Activated CD8-positive, alpha-beta memory T cell treated with anti-CD3 and anti-CD28 coated beads for 4 hours (primary cell): ENCODE measurements at places on chromosomes 16 and 17.
A peak's percentile ranks its signal among the peaks of the same experiment; 100 is the strongest.

- no peak for DNase-seq
These were observed 75.8 kb upstream of the ZNF469 start for GRCh38 chr16:88306860-88307545.

DNA sequence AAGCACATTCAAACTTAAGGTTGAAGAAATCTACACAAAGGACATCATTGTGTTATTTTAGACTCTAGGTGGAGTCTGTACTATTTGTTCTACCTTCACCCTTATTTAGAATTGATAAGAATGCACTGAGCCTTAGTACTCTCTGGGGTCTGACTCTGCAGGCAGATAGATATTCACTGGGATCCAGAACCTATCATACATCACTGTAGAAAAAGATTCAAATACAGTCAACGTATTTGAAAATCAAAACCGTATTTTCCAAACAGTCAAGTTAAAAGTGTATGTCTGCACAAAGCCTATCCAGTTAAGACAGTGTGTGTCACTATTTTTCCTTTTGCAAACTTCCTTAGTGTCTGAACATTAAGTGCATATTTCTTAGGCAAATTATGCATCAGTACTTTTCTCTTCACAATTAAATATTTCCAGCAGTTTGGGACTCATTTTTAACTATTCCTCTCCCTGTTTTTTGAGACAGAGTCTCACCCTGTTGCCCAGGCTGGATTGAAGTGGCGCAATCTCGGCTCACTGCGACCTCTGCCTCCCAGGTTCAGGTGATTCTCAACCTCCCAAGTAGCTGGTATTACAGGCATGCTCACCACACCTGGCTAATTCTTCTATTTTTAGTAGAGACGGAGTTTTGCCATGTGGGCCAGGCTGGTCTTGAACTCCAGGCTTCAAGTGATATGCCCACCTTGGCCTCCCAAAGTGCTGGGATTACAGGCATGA lies 22.3 kb downstream of the MOSMO start:
- DNase-seq, result no peak

GRCh38 chr16:8900343-8900742 lies 18.2 kb downstream of the LITAFD start:
- no peak for DNase-seq

DNA sequence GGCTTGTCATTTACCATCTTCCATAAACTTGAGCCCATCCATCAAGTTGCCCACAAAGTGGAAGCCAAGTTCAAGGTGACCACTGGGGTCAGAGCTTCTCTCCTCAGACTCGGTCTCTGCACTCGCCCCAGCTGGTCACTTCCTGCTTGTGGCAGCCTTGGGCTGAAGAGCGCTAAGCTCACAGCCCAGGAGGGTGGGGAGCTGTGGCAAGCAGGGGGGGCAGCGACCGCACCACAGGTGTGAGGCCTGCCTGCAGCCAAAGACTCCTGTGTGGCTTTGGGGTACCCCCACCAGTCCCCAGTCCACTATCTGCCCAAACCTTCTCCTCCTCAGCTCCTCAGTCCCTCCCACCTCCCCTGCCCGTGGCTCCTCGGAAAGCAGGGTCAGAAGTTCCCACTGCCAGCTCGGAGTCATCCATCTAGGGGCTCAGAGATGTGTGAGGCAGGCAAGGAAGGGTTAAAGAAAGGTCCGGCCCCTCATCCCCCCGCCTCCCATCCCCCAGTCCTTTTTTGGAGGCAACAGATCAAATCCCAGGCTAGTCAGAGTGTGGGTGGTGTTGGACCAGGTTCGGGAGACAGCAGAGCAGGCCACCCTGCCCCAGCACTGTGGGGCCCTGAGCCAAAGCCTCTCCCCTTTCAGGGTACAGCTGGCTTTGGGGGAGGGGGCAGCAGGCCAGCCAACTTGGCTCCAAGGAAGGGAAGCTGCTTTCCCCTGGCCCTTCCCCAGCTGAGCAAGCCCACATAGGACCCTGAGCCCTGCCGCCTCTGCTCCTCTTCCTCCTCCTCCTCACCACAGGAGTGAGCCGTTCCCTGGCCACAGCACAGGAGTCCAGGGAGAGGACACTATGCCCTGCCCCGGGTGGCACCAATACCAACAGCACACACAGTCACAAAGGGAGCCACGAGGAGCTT lies 3.2 kb downstream of the CSF3 start:
- DNase-seq, result no peak

- DNase-seq, result peak; percentile 25
These were observed 22.1 kb downstream of the SOX8 start for GRCh38 chr16:1003391-1004347.

DNA sequence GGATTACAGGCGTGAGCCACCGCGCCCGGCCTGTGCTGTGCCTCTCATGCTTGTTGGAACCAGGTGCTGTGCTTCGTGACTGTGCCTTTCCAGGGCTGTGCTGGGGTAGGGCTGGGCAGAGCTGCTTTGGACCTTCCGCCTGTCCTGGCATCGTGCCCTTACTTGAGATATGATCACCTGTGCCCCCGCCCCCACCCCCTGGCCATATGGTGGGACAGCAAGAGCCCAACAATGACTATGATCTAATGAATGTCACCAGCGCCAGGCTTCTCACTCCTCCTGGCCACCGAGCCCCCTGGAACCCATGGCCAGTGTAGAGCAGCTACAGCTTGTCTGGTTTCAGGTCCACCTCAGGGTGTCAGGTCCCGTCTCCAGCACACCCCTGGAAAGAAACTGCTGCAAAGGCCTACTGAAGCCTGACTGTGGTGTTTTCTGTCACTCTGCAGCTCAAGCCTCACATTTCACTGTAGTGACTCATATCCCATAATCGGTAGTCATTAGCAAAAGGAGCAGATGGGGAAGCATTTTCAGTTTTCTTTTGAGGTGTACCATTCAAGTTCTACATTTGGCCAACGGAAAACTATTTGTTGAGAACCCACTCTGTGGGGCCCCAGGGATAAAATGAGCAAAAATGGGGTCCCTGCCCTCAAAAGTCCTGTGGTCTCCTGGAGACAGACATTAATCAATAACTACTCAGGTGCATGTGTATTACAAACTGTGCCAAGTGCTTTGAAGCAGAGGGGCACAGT lies 22.1 kb downstream of the FCSK start:
- DNase-seq, result no peak

DNA sequence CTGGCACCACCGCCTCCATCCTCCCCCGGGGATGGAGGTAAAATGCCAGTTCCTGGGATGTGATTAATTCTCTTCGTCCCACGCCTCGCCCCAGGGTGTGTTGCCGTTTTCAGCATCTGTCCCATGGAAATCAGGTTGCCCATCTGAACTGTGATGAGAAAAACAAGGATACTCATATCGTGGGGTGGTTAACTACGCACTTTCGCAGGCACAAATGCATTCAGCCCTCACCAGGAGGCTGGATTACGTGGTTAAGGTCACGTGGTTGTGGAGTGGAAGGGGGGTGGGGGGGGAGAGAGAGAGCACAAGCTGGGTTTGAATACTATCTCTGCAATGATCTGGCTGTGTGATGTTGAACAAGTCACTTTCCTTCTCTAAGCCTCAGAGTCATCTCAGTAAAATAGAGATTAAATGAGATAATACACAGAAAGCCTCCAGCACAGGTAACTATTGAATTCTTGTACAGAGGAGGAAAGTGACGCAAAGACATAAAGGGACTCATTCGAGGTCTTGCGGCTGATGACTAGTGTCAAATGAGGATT lies 74.7 kb downstream of the BMERB1 start:
- no peak for DNase-seq

DNA sequence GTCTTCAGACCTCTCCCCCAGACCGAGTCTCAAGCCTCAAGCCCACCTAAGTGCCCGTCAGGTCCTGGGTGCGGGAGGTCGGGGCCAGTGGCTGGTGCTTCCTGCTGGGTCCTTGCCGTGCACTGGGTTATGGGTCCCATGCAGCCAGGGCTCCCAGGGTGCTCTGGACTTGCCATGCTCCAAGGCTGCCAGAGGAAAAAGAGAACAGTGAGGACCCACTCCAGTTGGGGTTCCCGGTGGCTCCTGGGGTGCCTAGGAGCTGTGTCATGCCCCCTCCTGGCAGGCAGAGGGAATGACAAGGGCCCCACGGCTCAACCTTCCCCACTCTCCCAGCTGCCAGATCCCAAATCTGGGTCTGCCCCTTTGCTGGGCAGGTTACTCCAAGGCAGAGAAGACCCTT lies 3.8 kb downstream of the SNX20 start:
- no peak for DNase-seq

DNA sequence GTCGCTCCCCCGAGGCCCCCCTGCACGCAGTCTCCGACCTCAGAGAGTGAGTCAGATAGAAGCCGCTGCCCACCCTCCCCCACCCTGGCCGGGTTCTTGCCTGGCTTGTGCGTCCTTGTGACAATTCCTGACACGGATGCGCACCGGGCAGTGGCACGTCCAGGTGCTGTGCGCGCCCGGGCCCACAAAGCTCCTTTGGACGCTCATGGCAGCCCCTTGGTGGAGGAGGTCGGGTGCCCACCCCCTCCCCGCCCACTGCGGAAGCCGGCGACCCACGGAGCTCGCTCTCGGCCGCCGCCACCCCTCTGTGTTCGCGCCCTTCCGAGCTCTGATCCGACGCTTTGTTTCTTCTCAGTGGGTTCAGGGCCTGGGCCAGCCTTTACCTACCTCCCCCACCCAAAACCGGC lies 662 bp upstream of the TUBB3 start:
- no peak for DNase-seq

DNA sequence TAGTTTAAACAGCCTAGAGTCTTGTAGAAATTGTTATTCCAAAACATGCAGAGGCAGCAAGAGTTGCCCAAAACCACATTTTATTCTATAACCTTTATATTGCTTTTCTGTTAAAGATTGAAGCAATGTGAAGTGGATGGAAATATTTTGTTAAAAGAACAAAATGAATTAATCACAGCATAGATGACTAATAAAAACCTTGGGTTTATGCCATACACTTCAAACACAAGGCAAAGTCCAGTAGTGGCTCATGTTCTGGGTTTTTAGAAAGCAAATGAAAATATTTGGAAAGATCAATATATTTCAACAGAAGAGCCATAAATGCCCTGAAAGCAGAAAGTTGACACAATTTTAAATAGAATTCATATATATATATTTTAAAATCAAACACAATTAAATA lies 36.7 kb upstream of the ULK2 start:
- no peak for DNase-seq

- DNase-seq, result no peak
These were observed 115.9 kb upstream of the TNRC6C start for GRCh38 chr17:77842528-77843147.

- no peak for DNase-seq
These were observed 522 bp downstream of the NAGS start for GRCh38 chr17:44004761-44005526.

DNA sequence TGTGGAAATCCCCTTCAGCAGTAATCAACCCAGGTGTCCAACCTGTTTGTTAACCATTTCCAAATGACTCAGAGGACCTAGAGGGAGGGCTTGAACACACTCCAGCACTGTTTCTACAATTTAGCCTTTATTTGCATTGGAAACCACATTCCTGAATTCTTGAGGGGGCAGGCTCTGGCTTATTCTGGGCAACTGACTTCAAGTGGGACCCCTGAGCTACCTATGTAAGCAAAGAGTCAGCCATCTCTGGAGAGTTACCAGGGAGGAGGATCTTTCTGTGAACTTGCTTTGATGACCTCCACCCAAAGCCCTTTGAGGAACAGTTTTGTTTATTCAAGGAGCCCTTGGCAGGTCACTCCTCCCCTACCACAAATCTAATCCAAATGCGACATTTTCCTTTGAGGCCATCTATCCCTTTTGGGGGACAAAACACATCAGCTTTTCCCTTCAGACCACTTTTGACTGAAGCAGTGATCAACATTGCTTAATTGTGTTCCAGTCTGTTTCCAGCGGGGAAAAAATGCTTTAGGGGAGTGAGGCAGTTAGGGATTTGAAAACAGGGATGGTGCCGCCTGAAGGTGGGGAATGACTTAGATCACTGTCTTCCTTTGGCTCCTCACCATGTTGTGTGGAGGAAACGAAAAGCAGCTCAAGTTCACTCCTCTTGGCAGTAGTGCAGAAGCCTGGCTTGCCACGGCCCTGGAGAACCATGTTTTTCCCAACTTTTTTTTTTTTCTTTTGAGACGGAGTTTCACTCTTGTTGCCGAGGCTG lies 46.2 kb downstream of the TUBD1 start:
- no peak for DNase-seq

GRCh38 chr17:62014526-62014925 lies 50.6 kb downstream of the MED13 start:
- DNase-seq, result no peak

GRCh38 chr17:68564415-68565111 lies 36.6 kb downstream of the FAM20A start:
- DNase-seq, result no peak

- DNase-seq, result no peak
These were observed 288.4 kb downstream of the IRX3 start for GRCh38 chr16:53998024-53998810.

- DNase-seq, result no peak
These were observed 39.4 kb downstream of the SDR42E1 start for GRCh38 chr16:81971853-81972252.
